Activated CD4-positive, alpha-beta T cell treated with anti-CD3 and anti-CD28 coated beads, Interleukin-2, amount 50 U/mL, for 16 hours (primary cell): ENCODE measurements at places on chromosomes 7 and 10.

DNA sequence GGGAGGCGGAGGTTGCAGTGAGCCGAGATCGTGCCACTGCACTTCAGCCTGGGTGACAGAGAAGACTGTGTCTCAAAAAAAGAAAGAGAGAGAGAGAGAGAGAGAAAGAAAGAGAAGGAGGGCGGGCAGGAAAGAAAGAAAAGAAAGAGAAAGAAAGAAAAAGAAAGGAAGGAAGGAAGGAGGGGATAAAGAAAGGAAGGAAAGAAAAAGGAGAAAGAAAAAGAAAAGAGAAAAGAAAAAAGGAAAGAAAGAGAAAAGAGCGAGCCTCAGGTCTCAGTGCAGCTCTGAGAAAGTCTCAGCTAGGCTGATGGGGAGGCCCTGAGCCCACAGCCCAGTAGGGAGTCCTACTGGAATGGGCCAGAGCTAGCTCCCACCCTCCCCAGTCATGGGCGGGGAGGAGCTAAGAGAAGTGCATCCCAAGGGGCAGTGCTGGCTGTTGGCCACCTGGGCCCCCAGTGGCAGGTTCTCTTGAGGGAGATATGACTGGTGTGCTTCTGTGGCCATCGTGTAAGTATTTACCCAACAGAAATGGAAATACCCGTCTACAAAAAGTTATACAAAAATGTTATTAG, 69.3 kb downstream of the ABRAXAS2 start:
- DNase-seq: no peak

GRCh38 chr7:41323806-41324205, 379.1 kb downstream of the INHBA start:
- DNase-seq: no peak

DNA sequence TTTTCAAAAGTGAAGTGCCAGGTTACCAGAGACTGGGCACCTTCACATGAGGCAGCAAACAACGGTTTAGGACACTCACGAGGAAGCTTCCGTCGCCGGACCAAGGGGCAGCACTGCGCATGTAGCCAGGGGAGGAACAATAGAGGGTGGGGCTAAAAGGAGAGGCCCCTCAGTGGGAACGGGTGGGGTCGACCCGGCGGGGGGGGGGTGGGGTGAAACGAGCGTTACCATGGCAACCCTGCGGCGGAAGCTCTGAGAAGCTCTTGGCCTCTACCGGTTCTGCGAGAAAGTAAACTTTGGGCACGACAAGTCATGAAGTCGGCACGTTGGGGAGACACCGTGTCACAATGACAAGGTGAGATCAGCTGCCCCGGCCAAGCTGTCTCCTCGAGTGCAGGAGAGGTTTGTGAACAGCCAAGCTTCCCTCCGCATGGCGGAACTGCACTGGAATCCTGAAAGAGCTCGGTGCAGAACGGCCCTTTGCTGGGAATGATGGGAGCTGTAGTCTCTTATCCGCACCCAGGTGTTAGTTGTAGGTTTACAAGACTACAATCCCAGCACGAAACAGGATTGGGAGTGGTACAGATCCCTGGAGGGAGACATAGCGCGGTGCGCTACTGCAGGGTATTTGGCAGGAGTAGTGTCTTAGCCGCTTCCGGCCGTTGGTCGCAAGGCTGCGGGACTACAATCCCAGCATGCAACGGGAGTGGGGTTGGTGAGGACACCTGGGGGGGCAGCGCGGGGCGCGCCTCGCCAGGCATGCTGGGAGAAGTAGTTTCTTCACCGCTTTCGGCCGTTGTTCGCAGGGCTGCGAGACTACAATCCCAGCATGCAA, 72.8 kb upstream of the ZNF722 start:
- DNase-seq: peak; percentile 93

- peak; percentile 18 for DNase-seq
Measured at GRCh38 chr10:85527616-85528317, 838.8 kb downstream of the GRID1 start.

- no peak for DNase-seq
Measured at GRCh38 chr7:47332213-47332612, 249.7 kb downstream of the TNS3 start.

- peak; percentile 43 for DNase-seq
Measured at GRCh38 chr7:152145853-152146466, 120.5 kb downstream of the GALNT11 start.

- DNase-seq: peak; percentile 35
Measured at GRCh38 chr7:7789551-7789988, 71.2 kb upstream of the RPA3 start.

DNA sequence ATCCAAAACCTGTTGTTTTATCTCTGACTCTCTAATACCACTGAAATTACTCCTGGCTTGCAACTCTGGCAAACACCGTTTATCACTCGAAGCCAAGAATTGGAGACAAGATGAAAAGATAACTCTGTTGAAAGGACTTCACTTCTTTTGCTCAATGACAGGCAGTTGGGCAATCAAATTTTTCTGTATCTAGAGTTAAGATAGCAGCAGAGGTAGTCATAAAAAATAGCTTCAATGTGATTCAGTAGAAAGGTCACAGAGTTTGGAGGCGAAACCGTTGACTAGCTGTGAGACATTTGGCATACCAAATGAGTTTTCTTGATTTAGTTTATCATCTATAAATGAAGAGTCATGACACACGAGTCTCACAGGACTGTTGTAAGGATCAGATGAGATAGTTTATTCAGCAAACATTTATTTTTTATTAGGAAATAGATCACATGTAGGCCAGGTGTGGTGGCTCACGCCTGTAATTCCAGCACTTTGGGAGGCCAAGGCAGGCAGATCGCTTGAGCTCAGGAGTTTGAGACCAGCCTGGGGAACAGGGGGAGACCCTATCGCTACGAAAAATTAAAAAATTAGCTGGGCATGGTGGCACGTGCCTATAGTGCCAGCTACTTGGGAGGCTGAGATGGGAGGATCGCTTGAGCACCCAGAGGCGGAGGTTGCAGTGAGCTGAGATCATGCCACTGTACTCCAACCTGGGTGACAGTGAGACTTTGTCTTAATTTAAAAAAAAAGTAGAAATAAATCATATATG, 23.6 kb downstream of the AKR1B1 start:
- no peak for DNase-seq

DNA sequence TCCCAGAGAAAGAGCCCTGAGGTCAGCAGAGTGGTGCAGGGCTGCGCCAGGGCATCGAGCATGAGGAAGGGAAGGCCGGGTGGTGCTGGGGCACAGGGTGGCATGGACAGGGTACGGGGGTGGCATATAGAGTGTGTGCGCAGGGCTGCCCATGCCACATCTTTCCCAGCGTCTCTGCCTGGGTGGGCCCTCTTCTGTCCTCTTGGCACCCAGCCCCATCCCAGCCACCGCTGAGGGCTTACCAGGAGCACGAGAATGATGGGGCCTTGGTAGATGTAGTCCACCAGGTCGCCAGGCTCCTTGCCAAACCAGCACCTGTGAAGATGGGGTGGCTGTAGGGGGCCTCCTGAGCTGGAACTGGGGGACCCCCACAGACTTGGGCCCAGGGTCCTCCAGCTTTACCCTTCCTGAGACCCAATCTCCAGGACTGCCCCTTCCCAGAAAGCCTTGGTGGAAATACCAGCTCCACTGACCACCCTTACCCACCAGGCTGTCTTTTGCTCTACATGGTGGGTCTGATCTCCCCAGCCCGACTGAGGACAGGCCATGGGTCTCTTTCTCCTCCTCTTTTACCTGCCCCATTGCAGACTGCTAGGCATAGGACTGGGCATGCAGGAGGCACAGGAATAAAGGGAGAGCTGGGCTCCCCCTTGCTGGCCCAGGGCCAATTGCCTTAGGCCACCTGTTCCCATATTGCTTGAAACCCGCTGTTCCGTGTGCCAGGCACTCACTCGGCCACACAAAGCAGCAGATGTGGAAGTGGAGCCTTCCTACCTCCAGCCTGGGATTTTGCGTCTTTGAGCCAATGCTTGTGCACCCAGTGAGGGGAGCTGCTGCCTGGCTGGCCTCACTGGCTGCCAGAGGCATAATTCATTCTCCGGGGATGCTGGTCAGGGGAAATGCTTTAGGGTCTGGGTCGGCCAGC, 21.7 kb downstream of the CRHR2 start:
- DNase-seq: no peak

DNA sequence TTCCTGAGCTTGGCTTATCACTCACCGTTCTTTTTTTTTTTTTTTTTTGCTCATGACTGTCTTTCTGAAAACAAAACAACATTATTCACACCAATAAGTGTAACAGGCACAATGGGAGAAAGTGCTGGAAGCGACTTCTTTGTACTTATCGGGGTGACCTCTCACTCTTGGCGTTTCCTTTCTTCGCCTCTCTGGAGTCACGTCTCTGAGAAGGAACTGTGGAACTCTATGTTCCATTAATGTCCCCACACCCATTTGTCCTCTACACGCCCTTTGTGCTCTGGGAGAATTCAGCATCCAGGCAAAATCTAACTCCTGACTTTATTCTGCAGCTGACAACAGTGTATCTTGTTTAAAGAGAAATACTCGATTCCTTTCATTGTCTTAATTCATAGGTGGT, 70.8 kb upstream of the FAM204A start:
- DNase-seq: no peak

GRCh38 chr7:24778543-24779282, 21.4 kb upstream of the GSDME start:
- peak; percentile 46 for DNase-seq

- DNase-seq: no peak
Measured at GRCh38 chr10:126639084-126639483, 31.4 kb downstream of the C10orf90 start.

DNA sequence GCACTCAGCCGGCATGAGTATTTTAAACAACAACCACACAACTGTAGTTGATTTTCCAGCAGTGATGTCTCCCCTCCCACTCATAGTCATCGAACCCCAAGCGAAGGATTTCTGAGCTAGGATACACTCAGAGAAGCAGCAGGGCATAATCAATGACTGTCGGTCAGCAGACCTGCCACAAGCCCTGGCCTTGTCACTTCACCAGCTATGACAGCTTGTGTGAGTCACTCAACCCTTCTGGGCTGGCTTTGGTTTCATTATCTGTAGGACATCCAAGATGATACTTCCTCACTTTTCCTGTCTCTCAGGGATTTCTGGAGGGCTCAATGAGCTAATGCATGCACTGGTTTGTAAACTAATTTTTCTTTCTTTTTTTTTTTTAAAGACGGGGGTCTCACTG, 22.0 kb upstream of the UBE3C start:
- DNase-seq: no peak

GRCh38 chr10:133110133-133110532, 22.4 kb downstream of the ADGRA1 start:
- DNase-seq: no peak

- no peak for DNase-seq
Measured at GRCh38 chr10:14326581-14326980, 4.1 kb downstream of the FRMD4A start.

DNA sequence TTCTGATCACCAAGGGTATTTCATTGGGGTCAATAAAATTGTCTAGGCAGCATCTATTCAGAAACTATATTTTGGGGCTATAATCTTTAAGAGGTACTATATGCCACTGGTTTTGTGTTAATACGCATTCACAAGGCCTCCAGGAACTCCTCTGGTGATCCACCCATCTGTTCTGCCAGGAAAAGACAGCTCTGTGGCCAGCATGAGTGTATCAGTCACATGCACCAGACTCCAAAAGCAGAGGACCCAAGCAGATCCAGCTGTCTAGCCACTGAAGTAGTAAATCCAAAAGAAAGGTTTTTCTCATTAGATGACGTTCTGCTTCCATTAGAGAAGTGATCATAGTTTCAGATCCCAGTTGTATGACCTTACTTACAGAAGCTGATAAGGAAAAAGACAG, 199.6 kb upstream of the CELF2 start:
- DNase-seq: no peak

DNA sequence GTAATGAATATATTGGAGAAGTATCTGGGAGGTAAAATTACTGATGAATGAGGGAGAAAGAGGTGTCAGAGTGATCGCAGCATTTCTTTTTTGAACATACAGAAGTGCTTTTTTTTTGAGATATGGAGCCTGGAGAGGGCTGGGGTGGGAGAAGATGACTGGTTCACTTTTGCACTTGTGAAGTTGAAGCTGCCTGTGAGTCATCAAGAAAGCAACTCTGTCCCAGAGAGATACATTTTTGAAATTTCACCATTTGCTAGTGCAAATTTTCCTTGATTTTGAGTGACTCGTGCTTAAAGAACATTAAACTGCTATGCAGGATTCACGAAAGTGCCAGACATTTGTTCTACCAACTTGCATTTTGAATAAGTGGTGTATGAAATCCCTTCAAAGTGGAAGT, 81.8 kb downstream of the ADRA2A start:
- DNase-seq: no peak

DNA sequence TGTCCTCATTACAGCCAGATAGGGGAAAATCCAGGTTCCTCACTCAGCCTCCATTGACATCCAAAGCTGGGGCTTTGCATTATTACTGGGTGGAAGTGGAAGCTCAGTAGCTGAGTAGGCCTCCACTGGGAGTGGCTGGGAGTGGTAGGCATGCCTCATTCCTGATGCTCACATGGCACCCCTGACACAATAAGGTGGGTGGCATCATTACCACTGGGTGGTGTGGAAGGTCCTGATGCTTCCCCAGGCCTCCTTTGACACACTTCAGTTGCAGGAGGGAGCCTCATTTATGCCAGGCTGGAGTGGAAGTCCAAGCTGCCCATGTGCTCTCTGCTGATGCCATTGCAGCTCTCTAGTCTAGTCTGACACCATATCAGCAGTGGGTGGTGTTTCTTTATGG, 48.2 kb upstream of the GPR141 start:
- DNase-seq: no peak

- DNase-seq: no peak
Measured at GRCh38 chr7:122304996-122305421, 459 bp upstream of the FEZF1 start.

- no peak for DNase-seq
Measured at GRCh38 chr10:66671562-66671961, 254.3 kb upstream of the LRRTM3 start.

DNA sequence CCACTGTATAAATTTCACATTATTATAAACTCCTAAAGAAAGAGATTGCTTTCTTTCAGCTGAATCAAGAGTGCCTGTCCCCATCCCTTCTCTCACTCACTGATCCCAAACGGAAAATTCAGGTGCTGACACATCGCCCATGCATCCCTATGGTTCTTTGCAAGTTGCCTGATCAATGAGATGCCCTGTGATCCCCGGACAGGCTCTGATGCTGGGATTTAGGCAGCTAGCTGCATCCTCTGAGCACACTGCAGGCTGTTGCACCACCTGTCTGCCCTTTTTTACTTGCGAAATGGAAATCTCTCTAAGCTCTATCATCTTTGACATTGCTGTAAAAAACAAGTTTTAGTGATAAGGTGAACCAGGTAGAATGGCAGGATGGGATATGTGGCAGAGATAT, 456.5 kb downstream of the GATA3 start:
- no peak for DNase-seq

- DNase-seq: no peak
Measured at GRCh38 chr10:70267161-70267933, 16.5 kb downstream of the NPFFR1 start.

DNA sequence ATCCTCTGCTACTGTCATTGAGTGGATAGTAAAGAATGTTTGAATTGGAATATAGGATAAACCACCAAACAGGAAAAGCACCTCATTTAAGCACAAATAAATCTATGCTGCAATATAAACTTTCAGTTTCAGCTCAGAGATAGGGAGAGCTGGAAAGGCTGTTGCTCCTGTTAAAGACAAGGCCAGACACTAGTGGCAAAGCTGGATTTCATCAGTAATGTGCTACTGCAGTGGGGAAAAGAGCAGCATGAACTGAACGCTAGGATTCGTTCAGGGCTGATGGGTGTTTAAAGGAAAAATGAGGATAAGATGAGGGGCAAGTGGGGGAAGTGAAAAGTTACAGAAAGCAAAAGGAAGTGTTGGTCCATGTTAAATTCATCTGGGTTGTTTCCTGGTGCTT, 775.4 kb upstream of the COBL start:
- no peak for DNase-seq
